MV-4-11 (cell line): ENCODE measurements at places on chromosomes 11 and 22.

GRCh38 chr11:108221371-108221770 is 1.1 kb downstream of the NPAT start:
- DNase-seq: no peak

DNA sequence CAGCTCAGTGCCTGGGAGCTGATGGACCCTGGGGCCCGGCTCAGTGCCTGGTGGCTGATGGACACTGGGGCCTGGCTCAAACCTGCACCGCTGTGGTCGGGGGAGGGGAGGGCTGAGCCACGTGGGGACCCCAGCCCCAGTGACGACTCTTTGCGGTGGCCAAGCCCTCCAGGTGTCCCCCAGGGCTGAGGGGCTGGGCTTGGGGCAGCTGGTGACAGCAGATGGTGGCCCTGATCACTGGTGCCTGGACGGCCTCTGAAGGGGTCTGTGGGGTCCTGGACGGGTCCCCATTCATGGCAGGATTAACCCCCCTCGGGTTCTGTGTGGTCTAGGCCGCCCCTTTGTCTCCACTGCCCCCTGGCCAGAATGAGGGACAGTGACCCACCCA is 3.4 kb upstream of the MUC5B start:
- DNase-seq: no peak

DNA sequence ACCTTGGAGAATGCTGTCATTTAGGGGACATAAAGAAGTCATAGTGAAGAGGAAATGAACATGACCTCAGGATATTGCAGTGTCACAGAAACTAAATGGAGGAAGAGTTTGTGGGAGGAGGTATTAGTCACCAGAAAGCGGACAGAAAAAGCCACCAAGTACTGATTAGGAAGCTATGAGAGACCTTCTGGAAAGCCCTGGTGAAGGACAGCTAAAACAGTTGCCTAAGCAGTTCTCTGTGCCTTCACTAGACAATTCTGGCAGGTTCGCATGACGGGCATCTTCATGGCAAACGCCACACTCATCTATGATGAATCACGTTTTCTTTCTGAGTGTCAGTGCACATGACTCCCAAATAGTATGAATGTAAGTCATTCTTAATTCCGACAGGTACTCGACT is 325.8 kb downstream of the C11orf87 start:
- peak; percentile 99 for DNase-seq

- no peak for DNase-seq
Observed at GRCh38 chr22:42585096-42585495, 29.6 kb downstream of the POLDIP3 start.

GRCh38 chr11:34250732-34251588 is 106.8 kb downstream of the ABTB2 start:
- peak; percentile 85 for DNase-seq

DNA sequence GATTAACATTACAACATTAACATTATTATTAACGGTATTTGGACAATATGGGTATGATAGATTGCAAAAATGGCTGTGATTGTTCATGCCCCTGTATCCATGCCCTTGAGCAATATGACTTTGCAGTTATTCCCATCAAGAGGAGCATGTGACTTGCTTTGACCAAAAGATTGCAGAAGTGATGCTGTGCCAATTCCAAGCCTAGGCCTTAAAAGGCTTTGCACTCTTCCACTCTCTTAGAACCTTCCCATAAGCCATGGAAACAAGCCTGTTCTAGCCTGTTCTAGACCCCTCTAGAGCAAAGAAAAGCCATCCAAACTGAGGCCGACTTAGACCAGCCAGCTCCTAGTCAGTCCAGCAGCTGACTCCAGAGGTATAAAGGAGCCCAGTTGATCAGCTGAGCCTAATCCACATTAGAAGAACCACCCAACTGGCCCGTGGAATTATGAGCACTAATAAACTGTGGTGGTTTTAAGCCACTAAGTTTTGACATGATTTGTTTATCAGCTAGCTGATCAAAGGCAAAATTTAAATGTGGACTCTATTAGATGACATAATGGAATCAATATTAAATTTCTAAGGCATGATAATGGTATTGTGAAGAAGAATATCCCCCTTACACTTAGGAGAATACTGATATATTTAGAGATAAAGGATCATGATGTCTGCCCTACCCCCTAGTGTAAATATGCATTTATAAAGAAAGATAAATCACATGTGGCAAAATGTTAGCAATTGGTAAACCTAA is 28.6 kb downstream of the RAB30 start:
- peak; percentile 8 for DNase-seq
